DMS79 treated with DMSO at 0.1 percent for 48 hours (cell line): ENCODE measurements at places on chromosomes 5 and 9.

- no peak for DNase-seq
Observed at GRCh38 chr5:125484272-125484741, 737.9 kb upstream of the ZNF608 start.

DNA sequence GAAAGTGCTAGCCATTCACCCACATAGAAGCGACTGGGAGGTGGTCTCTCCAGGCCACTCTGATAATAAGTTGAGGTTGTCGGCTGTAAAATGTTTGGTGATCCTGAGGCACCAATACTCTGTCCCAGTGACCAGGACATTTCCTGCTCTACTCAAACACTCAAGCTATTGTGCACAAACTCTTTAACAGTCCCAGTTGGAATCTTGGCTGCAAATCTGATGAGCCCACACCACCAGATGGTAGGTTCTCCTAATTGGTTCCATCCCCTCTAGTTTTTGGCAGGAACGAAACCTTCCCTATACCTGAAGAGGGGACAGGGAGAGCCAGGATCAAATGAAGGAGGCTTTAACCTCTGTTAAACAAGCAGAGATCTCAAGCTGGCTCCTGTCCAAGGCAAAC is 14.3 kb downstream of the GRIA1 start:
- DNase-seq: peak; percentile 17

GRCh38 chr9:18771011-18771410 is 262.0 kb downstream of the SAXO1 start:
- no peak for DNase-seq

DNA sequence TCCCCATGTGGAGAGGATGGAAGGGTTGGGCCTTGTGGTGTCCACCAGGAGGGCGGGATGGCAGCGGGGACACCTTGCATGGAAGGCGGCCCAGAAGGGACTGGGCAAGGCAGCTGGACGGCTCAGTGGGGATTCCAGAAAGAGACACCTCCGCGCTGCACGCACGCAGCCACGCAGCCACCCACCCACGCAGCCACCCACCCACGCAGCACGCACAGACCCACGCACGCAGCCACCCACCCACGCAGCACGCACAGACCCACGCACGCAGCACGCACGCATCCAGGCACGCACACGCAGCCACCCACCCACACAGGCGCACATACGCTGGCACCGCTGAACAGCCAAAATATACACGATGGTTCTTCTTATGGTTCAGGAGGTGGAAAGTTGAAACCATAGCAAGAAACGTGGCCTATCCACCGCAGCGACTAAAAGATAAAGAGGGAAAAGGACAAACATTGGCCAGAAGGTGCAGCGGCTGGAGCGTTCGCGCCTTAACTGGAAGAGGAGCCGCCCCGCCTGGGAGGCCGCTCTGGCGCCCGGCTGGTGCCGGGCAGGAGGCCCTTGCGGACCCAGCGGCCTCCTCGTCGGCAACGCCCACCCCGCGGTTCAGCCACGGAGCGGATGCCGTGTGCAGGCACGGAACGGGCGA is 22.2 kb upstream of the EXOC3 start:
- DNase-seq: no peak

DNA sequence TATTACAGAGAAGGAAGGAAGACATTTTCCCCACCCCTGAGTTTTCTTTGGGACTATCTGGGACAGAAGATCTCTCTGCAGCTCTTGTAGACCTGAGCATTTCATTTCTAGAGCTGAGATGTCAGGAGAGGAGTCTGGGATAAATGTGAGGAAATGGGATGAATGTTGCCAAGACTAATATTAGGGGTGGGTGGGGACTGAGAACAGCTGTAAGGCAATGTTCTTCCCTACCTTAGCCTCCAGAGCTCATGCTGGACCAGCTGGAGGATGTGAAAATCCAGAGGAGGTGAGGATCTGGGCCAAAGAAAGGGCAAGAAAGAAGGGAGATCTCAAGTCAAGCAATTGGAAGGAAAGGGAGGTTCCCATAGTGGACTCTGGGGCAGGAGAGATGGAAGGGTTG is 23.1 kb upstream of the FOXD1 start:
- no peak for DNase-seq

DNA sequence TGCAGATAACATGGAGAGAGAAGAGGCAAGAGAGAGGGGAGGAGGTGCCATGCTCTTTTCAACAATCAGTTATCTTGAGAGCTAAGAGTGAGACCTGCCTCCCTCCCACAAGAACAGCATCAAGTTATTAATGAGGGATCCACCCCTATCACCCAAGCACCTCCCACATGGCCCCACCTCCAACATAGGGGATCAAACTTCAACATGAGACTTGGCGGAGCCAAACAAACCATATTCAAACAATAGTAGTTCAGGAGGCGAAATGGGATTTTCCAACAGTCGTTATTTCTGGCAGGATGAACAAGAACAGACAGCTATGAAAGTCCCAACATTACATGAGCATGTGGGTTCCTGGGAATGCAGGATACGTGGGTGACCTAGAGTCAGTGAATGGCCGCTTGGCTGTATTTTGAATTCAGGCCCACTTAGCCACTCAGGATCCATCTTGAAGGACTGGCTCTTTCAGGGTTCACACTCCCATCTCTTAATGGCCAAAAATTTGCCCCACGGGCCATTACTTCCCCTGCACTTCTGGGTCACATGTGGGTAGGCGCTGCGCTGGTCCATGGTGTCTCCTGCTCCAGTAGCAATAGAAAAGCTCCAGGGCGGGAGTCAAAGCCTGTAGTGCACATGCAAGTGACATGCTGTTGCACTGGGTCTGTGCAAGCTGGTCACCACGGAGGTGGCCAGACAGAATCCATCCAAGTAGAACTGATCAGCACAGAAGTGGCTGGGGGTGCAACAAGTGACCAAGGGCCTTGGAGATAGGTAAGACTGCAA is 7.1 kb upstream of the FAF2 start:
- DNase-seq: no peak

DNA sequence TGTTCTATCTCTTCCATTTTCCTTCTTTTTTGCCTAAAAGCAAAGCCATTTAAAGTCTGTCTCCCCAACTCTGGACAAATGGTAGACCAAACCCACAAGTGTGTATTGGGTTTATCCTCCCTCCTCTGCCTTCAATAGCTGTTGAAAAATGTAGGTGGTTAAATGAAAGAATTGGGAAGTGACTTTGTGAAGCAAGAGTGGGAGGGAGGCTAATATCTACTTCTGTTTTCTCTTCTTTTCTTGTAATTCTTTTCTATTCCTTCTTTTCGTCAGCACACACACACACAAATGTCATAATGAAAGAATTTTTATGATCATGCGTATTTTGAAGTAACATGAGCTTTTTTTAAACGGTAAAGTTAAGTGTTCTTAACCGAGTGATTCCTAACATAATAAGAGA is 3.8 kb downstream of the CCDC152 start:
- no peak for DNase-seq

DNA sequence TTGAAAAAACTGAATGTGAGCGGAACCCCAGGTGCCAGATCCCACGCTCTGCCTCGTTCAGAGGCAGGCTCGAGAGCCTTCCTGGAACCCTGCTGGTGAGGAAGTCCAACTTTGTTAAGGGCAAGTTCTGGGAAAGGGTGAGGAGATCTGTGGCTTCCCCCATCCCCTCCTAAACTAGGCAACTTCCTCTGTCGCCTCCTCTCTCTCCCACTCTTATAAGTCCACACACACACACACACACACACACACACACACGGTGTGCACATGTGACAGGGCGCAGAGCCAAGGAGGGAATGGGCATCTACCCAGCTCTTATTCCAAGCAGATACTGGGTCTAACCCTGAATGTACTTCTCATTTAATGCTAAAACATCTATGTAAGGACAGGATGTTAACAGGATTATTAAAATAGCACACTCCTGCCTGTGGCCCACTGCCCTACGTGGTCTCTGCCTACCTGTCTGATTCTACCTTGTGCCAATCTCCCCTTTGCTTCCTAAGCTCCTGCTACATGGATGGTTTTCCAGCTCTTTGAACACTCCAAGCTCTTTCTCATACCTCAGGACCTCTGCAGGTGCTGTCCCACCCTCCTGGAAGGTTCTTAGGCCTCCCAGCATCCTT is 72.4 kb upstream of the FBXW11 start:
- DNase-seq: no peak

GRCh38 chr9:2120926-2121689 is 106.0 kb downstream of the SMARCA2 start:
- no peak for DNase-seq

DNA sequence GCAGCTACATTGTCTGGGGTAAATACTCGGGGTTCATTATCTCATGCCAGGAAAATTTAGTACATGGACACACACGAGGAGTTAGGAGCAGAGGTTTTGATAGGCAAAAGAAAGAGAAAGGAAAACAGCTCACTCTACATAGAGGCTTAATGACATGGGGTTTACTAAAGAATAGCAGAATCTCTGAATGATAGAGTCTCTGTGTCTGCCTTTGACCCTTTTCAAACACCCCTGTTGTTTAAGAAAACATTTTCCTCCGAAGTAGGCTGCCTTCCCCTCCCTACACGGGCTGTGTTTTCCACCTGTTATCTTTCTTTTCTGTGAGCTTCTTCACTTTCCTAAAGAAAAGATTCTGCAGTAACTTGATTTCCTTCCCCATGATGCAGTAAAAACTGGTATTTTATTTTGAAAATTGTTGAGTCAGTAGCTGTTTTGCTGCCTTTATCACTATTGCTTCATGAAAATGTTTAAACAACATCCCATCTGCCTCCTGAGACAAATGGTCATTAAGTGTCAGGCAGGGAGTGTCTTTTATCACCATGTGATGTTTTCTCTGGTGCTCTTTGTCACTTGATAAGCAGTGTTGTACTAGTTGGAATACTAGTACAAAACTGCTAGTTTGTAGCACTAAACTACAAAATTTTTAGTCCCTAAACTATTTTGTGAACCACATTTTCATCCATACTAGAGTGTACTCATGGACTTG is 76.6 kb downstream of the PPIC start:
- DNase-seq: no peak

DNA sequence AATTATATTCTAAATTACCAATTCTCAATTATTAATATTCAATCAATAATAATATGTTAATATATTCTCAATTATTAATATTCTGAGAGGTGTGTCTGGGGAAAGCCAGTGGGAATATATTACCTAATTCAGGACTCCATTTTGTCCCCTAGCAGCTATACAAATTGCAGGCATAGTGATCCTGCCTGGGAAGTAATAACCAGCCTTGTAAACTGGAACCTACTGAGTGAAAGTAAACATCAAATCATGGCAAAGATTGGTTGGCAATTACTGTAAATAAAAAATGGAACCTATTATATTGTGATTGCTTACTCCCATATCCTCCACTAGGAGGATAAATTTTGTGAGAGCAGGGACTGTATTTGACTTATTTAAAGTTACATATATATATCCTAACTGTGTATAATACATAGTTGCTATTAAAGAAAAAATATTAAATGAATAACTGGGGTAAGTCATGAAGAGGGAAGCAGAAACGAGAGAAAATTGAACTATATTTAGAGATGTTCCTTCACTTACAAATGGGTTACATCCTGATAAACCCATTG is 150.5 kb upstream of the ELL2 start:
- no peak for DNase-seq

DNA sequence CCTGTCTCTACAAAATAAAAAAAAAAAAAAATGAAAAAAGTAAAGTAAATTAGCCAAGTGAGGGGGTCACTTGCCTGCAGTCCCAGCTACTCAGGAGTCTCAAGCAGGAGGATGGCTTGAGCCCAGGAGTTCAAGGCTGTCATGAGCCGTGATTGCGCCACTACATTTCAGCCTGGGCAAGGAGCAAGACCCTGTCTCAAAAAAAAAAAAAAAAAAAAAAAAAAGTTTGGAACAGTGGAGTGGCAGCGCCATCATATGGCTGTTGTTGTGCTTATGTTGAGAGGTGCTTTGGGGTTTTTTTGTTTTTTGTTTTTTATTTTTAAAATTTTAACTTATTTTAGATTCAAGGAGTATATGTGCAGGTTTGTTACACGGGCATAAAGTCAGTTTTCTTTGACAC is 3.6 kb downstream of the BRIX1 start:
- DNase-seq: no peak
